ENCODE measurements at places on chromosomes 2 and 18. TPM values are rescaled to one million over a fixed set of nuclear protein-coding genes. Genes with fewer than 3 reads are reported as not detected.

DNA sequence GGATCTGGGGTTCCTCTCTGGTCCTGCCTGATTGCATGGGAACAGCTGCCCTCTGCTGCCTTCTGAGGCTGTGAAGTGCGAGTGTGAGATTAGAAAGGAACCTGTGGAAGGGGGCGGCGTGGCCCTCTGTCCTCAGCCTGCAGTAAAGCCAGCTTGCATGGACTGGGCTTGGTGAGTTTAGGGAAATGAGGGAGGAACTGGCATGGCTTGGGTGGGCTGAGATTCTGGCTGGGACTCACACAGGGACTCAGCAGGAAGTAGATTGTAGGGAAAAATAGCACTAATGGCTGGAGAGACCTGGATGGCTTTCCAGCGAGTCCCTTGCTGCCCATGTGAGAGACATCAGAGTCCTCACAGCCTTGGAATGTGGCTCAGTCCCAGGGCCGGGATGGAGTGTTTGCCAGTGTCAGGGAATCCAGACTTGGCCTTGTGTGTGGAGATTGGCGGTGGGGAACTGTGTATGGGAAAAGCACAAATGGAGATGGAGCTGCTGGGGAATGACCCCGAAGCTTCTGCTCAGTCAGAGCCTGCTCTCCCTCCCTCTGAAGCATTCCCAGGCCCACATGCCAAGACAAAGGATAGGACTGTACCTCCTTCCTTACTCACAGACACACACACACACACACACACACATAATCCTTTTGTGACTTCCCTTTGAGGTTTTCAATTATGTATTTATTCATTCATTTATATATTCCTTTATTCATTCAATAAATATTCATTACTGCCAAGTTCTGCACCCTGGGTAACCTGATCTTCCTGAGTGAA is 115.4 kb downstream of the ACAA2 start:
- DNase-seq: peak; percentile 33

DNA sequence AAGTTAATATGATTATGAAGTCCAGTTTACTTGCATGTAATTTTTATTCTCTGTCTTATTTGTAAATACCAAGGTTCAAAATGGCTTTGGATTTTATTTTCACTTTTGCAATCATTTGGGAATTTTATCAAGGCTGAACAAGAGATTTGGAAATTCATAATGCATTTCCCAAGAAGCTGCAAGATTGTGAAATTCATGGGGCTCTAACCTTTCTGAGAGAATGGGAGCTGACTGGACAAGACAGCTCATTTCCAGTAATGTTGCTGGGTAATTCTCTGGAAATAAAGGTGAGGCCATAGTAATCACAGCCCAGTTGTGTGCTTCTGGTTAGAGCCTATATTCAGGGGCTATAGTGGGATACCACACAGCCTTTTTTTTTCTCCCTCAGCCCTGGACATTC is 21.5 kb upstream of the NABP1 start:
- DNase-seq: no peak

DNA sequence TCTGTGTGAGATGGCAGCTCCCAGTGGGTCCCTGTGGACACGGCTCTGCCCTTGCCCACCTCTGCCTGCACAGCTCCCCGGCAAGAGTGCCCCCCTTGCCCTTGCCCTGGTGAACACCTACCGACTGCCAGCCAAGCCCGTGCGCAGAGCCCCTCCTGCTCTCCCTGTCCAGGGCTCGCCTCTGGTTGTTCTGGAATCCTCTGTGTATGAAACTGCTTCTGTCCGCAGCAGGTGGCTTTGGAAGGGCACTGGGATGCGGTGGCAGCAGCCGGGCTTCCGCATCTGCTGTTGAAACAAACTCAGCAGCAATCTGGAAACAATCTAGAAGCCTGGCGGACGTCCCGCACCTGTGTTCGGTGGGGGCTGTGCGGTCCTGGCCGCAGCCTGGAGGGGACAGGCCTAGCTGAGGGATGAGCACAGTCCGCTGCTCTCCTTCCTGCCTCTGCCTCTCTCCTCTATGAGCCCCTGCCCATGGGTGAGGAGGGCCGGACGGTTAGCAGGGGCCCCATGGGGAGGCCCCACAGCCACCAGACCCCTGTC is 34.0 kb upstream of the KLF11 start:
- no peak for DNase-seq

DNA sequence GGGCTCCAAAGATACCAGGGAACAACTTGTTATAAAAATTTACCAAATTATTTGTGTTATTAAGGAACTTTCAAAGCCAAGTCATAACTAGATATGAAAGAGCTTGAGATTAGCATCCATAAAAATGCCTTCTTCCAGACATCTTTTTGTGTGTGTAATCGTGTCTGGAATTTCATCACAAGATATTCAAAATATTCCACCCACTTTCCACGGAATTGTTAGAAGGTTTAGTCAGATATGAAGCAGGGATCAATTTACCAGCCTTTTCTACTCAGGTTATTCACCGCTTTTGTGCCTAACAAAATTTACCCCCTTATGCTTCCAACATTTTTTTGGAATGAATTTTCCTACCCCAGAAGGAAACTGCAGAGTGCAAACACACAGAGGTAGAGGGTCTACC is 130.2 kb upstream of the ACVR2A start:
- DNase-seq: no peak

DNA sequence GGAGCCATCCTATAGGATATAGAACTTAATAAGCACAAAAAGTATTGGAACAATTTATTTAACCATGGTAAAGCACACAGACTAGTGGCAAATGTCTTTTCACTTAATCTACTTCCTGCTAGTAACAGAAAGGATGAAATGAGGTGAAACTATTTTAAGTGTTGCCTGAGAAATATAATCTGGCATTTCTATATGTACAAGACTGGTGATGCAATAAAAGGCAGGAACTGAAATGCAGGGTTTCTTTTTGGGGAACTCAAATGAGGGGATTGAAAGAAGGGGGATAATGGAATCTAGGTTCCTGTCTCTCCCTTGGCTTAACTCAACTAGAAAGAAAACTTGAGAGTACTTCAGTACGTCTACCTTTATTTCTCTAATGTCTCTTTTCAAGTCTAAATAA is 122.3 kb downstream of the MEMO1 start:
- no peak for DNase-seq

The CDH7 gene
- not detected for total RNA-seq

- DNase-seq: no peak
Measured at GRCh38 chr2:2663401-2664036, 332.4 kb upstream of the MYT1L start.

DNA sequence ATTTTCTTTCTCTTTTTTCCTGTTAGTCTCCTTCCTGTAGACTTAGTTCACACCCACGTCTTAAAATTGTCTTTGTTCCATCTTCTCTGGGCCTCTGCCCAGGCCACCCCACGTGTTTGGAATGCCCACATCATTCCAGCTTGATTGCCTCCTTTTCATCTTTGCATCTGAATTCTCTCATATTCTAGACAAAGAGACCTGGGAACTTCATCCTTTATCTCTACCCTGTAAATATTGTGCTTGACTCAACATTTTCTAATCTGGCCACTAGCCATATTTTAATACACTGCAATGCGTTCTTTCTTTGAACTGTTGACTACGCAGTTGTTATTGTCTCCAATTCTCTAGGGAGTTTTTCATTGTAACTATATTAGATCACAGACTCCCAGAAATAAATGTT is 187.5 kb upstream of the NRXN1 start:
- no peak for DNase-seq

GRCh38 chr2:152344579-152345195 is 9.7 kb downstream of the FMNL2 start:
- DNase-seq: no peak

The LOXL3 gene
- total RNA-seq: 1.2 TPM

Data from psoas muscle (tissue), 8 donors.